ENCODE measurements at places on chromosomes 2 and 18.
A peak's percentile ranks its signal among the peaks of the same experiment; 100 is the strongest.

GRCh38 chr18:54612237-54612636 is 21.2 kb downstream of the DYNAP start:
- no peak for DNase-seq

- DNase-seq: no peak
These were observed 86.6 kb downstream of the ASB1 start for GRCh38 chr2:238513346-238513745.

DNA sequence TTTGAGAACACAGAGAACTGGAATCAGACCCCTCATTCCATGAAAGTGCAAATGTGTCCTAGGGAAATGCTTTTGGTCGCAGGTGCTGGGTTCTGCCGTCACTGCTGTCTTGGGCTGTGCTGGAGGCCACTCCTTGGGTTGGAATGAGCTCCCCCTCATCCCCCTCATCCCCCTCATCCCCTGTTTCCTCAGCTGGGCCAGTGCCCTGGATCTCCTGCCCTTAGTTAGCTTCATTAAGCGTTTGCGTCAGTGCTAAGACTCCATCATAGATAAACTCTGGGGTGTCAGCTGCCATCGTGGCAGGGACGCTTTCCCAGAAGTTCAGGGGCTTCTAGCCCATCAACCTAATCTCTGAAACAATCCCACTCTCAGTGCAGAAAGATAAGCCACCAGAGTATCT is 97.1 kb upstream of the ZNF516 start:
- no peak for DNase-seq

- no peak for DNase-seq
These were observed 45.7 kb downstream of the RDH14 start for GRCh38 chr2:18514526-18515461.

GRCh38 chr2:150690870-150691269 is 203.4 kb upstream of the RND3 start:
- no peak for DNase-seq

- DNase-seq: no peak
These were observed 635.7 kb upstream of the NRXN1 start for GRCh38 chr2:51667679-51668078.

DNA sequence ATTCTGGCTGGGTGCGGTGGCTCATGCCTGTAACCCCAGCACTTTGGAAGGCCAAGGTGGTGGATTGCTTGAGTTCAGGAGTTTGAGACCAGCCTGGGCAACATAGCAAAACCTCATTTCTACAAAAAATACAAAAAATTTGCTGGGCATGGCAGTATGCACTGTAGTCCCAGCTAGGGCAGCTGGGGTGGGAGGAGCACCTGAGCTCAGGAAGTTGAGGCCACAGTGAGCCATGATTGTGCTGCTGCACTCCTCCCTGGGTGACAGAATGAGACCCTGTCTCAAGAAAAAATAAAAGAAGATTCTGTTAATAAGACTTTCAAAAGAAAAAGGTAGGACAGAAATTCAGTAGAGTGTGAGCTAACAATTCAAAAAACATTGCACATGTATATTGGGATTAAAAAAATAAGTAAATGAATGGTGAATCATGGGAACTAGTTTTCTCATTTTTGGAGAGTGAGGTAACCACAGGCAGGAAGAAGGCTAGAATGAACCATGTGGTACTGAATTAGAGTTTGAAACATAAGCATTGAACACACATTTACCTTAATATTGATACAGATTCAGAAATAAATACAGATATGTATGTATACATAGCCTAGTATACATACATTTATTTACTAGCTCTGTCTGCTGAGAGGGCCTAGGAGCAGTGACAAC is 53.5 kb downstream of the NCOA1 start:
- no peak for DNase-seq

GRCh38 chr2:102258025-102258385 is 53.4 kb upstream of the IL1RL1 start:
- no peak for DNase-seq

DNA sequence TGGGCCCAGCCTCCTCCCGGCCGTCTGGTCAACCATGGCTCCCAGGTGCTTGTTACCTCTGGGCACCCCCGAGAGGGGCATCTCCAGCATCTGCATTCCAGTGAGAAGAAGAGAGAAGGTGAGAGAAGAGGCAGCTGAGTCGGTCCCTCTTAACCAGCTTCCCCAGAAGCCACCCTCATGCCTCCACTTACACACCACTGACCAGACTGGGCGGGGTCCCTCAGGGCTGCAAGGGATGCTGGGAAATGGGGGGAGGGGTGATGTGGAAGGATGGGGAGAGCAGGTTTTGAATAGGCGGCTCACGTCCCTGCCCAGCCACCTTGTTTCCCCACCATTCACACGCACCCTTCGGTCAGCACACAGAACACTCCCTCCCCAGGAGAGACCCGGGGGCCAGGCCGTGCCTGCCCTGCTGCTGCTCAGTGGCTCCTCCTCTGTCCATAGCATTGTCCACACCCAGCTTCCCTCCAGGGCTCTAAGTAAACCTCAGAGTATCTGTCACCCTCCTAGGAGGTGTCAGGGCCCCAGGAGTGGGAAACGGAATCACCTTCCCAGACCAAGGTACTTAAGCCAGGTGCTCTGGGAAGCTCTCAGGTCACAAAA is 34.7 kb downstream of the GBX2 start:
- DNase-seq: no peak

- no peak for DNase-seq
These were observed 25.1 kb downstream of the STAT4 start for GRCh38 chr2:191125646-191126045.

DNA sequence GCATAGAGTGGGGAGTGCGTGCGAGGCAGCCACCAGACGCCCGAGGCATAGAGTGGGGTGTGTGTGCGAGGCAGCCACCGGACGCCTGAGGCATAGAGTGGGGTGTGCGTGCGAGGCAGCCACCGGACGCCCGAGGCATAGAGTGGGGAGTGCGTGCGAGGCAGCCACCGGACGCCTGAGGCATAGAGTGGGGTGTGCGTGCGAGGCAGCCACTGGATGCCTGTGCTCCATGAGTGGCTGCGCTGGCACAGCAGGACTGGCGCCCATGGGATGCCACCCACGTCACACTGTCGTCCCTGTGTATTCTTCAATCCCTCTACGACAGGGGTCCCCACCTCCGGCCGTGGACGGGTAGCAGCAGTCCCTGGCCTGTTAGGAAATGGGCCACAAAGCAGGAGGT is 221.9 kb downstream of the HDAC4 start:
- no peak for DNase-seq

- no peak for DNase-seq
These were observed 16.7 kb upstream of the ADI1 start for GRCh38 chr2:3535794-3536681.

DNA sequence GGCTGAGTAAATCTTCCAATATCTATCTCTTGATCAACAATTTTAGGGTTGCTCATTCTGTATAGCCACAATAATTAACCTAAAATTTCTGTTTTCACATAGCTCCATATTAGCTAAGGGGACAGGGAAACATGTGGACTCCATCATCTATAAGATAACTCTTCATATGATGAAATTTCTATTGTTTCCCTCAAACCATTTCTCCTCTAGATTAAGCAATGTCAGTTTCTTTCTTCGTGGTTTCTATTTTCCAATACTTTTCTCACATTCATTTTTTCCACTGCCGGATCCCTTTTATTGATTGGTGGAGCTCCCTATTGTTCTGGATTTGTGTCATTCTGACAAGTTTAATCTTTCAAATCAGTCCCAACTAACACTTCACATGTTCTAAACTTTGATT is 1221.3 kb upstream of the ZEB2 start:
- DNase-seq: no peak

GRCh38 chr2:212845941-212846340 is 305.5 kb downstream of the IKZF2 start:
- DNase-seq: no peak

DNA sequence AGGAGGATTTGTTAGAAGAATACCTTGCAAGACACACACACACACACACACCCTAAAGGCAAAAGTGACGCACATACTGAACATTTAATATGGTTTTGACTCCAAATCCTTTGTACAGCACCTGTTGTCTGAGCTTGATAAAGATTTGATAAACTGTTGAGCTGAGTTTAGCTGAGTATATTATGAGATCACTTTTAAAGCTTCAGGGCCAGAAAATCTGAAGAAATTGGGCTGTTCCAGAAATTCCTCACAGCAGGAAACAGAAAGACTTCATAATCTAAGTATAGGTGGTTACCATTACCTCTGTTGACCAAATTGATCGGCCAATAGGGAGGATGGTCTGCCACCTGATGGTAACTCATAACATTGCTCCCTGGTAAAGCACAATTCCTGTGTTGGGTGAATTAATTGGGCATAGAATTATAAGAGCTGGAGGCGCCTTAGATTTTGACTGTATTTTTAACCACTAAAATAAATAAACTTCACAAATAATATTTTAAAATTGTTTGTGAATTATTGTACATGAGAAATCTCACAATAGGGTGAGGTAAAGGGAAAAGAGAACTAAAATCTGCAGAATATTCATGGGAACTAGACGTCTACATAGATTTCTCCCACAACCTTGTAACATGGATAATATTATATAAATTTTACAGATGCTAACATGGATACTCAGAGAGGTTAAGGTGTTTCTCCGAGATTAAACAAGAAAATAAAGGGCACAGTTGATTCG is 21.8 kb upstream of the RPIA start:
- DNase-seq: no peak

GRCh38 chr2:117888897-117889296 is 74.4 kb downstream of the DDX18 start:
- no peak for DNase-seq

DNA sequence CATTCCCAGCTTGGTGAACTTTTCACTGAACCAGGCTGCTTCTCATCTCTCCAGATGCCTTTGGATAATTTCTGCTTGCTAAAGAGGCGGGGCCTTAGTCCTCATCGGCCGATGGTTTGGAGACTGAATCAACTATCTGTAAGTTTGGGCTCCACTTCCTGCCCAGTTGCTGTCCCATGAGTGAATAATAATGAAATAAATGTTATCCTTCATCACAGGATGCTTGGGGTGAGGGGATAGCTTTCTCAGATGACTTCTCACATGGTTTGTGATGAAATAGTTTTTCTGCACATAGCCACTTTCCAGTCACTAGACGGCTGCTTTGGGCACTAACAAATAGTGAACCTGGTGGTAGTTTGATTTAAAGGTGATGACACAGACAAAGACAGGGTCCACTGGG is 376.6 kb upstream of the TRIB2 start:
- DNase-seq: no peak

DNA sequence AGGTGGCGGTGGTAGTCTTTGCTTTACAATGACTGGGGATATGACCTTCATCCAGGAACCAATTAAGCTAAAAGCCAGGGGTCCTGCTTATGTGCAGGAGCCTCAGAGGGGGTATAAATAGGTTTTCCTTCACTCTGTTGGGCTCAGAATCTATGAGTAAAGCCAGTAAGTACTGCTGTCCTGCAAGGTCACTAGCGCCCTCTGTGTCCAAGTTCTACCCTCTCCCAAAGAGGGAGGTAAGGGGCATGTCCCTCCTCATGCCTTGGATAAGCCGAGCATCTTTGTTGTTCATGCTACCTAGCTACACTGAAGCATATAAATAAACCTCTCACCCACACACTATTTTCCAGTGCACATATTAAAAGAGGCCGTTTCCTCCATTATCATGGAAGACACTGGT is 79.4 kb downstream of the SPRED2 start:
- DNase-seq: no peak

DNA sequence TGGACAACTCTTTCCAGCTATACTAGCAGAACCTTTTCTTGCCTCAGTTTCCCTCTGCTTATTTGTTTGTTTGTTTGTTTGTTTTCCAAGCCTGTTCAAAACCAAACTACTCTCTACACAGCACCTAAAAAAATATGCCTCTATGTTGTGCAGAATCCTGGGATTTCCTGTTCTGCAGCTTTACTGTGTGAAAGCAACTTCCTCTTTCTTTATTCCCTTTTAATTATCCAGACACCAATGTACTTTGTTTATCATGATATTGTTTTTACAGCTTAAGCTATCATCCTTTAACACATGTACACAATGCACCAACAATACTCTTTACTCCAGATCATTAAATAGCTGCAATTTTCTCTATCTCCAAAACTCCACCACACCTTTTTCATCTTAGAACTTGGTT is 259.5 kb downstream of the EPHA4 start:
- DNase-seq: no peak

GRCh38 chr2:121648206-121649148 is 785 bp downstream of the CLASP1 start:
- DNase-seq: peak; percentile 9

DNA sequence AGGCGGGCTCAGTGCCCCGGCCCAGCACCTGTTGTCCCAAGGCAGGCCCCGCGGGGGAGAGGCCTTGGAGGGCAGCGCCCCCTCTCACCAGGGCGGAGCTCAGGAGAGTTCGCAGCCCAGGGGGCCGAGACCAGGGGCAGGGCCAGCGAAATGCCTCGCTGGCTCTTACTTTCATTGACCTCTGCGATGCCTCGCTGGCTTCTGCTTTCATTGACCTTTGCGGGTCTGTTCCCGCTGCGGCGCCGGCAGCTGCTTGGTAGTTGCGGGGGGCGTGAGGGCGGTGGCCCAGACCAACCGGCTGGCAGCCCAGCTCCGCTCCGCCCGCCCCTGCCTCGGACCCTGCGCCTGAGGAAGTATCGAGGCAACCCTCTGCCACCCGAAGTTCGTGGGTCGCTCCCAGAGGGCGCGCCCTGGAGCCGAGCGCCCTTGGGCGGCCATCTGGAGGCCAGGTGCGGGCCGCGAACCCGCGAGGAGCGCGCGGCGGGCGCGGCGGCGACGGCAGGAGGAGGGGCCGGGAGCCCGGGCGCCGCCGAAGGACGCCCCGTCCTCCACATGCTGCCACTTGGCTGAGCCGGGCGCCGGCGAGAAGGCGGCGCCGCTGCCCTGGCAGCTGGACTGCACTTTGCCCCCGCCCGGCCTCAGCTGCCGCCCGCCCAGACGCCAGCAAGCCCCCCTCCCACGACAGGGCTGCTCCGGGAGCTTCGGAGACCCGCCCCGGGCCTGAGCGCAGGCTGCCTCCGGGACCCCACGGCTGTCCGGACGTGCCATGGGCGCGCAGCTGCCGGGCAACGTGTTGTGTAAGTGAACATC is 118.0 kb upstream of the MSTN start:
- no peak for DNase-seq

- DNase-seq: no peak
These were observed 1.5 kb downstream of the SPOPL start for GRCh38 chr2:138503087-138503442.

GRCh38 chr18:515838-516237 is 15.3 kb upstream of the COLEC12 start:
- no peak for DNase-seq

DNA sequence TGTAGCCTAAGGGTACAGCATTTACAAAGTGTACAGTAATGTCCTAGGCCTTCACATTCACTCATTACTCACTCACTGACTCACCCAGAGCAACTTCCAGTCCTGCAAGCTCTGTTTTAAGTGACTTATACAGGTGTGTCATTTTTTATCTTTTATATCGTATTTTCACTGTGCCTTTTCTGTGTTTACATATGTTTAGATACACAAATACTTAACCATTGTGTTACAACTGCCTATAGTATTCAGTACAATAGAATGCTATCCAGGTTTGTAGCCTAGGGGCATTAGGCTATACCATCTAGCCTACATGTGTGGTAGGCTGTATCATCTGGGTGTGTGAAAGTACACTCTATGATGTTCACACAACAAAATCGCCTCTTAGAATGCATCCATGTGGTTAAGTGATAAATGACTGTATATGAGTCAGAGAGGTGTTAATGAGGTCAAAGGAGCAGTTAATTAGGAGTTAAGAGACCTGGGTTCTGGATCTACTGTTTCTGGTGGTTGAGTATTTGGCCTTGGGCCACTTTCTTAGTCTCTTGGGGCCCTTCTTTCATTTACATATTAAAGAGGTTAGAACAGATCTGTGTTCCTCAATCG is 149.1 kb downstream of the GREB1L start:
- no peak for DNase-seq

- DNase-seq: peak; percentile 80
These were observed 2.1 kb downstream of the ARID5A start for GRCh38 chr2:96538487-96539214.

Measured in stimulated activated CD8-positive, alpha-beta memory T cell treated with anti-CD3 and anti-CD28 coated beads, Interleukin-4, amount 100 ng/mL, for 4 hours (primary cell).